ENCODE measurements at places on chromosomes 11 and 22. TPM values are rescaled to one million over a fixed set of nuclear protein-coding genes. Genes with fewer than 3 reads are reported as not detected.

The DCHS1 gene
- 84.2 TPM for total RNA-seq

The CASP5 gene
- total RNA-seq = not detected

The ISX gene
- total RNA-seq = not detected

The ACRV1 gene
- total RNA-seq = not detected

The SLC35F2 gene
- 8.1 TPM for total RNA-seq

The OR5A1 gene
- total RNA-seq = not detected

The MUC2 gene
- total RNA-seq = not detected

The LDLRAD3 gene
- 25.1 TPM for total RNA-seq

The PHRF1 gene
- 34.7 TPM for total RNA-seq

The SCGB1C1 gene
- not detected for total RNA-seq

The PIH1D2 gene
- total RNA-seq = 5.9 TPM

The ZNF215 gene
- total RNA-seq = 2.1 TPM

The NEFH gene
- 1.8 TPM for total RNA-seq

The ROM1 gene
- 86.4 TPM for total RNA-seq

The SUSD2 gene
- total RNA-seq = 2.6 TPM

The TSSK2 gene
- total RNA-seq = not detected

The TBCEL gene
- 82.4 TPM for total RNA-seq

The HSPB2 gene
- total RNA-seq = 1.9 TPM

The GSTT2B gene
- 2.8 TPM for total RNA-seq

The RBFOX2 gene
- total RNA-seq = 194 TPM

The PKDREJ gene
- total RNA-seq = 0.05 TPM

The DLG2 gene
- 73.8 TPM for total RNA-seq

The ART1 gene
- not detected for total RNA-seq

The RFPL2 gene
- total RNA-seq = not detected

The SMTNL1 gene
- total RNA-seq = 0.88 TPM

The ZP1 gene
- not detected for total RNA-seq

The PATE2 gene
- not detected for total RNA-seq

The FAT3 gene
- 83.2 TPM for total RNA-seq

The HEPN1 gene
- total RNA-seq = not detected

The NLRP6 gene
- 0.22 TPM for total RNA-seq

The PPFIA1 gene
- total RNA-seq = 67.5 TPM

The PNPLA5 gene
- total RNA-seq = 0.16 TPM

The ARHGAP32 gene
- total RNA-seq = 56.8 TPM

The VPS26B gene
- total RNA-seq = 55.9 TPM

The CARD10 gene
- 6.0 TPM for total RNA-seq

The C11orf65 gene
- 4.2 TPM for total RNA-seq

The CSF2RB gene
- 2.9 TPM for total RNA-seq

The ADM gene
- 115 TPM for total RNA-seq

The NCF4 gene
- total RNA-seq = 5.1 TPM

The CARD16 gene
- total RNA-seq = 7.7 TPM

The TENM4 gene
- 73.8 TPM for total RNA-seq

The OR2AG1 gene
- total RNA-seq = not detected

The TRIM64 gene
- not detected for total RNA-seq

The JAML gene
- 3.3 TPM for total RNA-seq

The FAM111A gene
- 62.1 TPM for total RNA-seq

The ZBTB16 gene
- total RNA-seq = 26.2 TPM

The OR2AT4 gene
- not detected for total RNA-seq

The MOGAT2 gene
- not detected for total RNA-seq
